ENCODE measurements at places on chromosomes 12 and 14. TPM values are rescaled to one million over a fixed set of nuclear protein-coding genes. Genes with fewer than 3 reads are reported as not detected.

The ATG2B gene
- polyA plus RNA-seq = 29.1 TPM

DNA sequence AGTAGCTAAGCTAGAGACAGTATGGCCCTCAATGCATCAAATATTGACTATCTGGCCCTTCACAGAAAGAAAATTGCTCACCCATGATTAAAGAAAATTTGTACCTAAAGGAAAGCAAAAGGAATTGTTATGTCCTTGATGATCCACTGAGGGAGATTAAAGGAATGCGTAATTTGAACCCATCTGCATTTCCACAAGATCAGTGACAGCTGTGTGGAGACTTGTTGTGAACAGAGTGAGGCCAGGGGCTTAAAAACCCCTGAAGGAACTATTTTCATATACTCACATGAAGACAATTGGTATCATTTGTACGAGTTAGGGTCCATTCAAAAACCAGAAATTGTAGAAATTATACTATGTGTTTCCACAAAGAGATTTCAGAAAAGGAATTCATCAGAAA, 1908.1 kb upstream of the SEL1L start:
- no peak for DNase-seq

- DNase-seq = no peak
Measured at GRCh38 chr12:132036063-132036683, 86.4 kb downstream of the EP400 start.

The CISTR gene
- not detected for polyA plus RNA-seq

The PRICKLE1 gene
- 6.0 TPM for polyA plus RNA-seq

GRCh38 chr12:75820071-75820470, 211.5 kb downstream of the PHLDA1 start:
- no peak for DNase-seq

GRCh38 chr12:67161322-67161918, 107.7 kb upstream of the CAND1 start:
- peak; percentile 29 for DNase-seq

Data from large intestine (tissue), 12 donors.